ENCODE measurements at places on chromosomes 7 and 10.

- peak; percentile 49 for DNase-seq
Observed at GRCh38 chr7:76318488-76319353, 16.2 kb downstream of the HSPB1 start.

- DNase-seq = no peak
Observed at GRCh38 chr10:5906651-5907050, 16.6 kb downstream of the FBH1 start.

DNA sequence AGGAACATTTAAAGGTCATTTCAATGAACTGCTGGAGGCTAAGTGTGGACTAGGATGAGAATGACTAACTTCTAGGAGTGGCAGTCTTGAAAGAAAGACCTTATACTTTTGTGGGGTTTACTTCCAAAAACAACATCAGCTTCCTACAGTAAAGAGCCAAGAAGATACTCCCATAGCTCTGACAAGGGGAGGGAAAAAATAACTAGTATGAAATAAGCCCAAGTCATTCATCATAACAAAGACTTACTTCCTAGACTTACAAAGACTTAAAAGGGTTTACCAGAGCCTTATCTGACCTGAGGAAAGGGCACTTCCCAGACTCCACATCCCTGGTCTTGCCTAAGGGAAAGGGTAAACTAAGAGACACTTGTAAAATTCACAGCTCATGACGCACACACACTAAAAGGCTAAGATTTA is 31.7 kb downstream of the ARHGAP12 start:
- DNase-seq = no peak

DNA sequence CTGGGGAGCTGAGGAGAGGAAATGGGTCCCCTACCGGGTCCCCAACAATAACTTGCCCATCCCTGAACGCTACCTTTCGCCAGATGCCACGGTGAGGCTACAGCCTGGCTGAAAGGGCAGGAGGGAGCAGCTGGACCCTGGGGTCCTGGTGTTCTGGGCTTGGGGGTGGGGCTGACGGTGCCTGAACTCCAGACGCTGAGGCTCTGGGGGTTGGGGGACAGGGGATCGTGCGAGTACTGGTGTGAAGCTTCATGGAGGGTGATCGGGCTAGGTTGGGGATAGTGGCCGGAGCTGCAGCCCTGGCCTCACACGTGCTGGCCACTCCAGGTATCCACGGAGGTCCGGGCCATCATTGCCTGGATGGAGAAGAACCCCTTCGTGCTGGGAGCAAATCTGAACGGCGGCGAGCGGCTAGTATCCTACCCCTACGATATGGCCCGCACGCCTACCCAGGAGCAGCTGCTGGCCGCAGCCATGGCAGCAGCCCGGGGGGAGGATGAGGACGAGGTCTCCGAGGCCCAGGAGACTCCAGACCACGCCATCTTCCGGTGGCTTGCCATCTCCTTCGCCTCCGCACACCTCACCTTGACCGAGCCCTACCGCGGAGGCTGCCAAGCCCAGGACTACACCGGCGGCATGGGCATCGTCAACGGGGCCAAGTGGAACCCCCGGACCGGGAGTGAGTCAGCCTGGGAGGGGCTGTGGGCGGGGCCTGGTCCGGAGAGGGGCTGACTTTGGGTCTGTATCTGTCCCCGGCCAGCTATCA is 8.3 kb downstream of the AEBP1 start:
- DNase-seq = peak; percentile 50

GRCh38 chr7:148672041-148672440 is 26.7 kb upstream of the CUL1 start:
- no peak for DNase-seq

- DNase-seq = no peak
Observed at GRCh38 chr10:24363070-24363469, 154.1 kb downstream of the KIAA1217 start.

DNA sequence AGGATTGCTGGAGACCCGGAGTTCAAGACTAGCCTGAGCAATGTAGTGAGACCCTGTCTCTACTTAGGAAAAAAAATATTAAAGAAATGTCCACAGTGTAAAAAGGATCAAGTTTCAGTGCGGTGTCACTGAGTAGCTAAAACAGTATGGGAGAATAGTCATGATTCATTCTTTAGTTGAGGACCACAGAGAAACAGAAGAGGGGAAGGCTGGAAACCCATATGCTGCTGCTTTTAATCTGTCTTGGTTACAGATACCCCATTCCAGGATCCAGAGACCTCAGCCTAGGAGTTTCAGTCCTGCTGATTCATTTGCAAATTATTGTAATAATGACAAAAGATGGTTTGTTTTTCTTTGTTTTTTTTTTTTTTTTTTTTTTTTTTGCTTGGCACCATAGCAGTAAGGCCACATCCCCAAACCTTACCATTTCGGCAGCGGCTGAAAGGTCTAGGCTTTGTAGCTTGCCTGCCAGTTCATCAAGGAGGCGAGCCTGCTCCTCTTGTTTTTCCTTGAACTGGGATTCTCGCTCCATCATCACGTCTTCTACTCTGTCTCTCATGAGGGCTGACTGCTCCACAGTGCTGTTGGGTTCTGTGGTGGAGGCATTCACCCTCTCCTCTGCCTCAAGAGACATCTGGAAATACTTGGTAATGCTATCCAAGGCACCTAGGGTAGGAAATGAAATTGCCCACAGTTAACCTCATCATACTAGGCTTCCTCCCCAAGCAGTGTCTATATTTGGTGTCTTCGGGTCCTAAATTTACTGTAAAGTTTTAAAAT is 44.2 kb downstream of the DLD start:
- no peak for DNase-seq

GRCh38 chr10:133379152-133379800 is at the start of gene PAOX:
TSS of gene PAOX (plus strand) at chr10:133379262. CDS start at chr10:133379317, 55 bp downstream.
- no peak for DNase-seq

GRCh38 chr10:68997211-68997610 is 8.6 kb downstream of the KIFBP start:
- DNase-seq = no peak

- DNase-seq = no peak
Observed at GRCh38 chr7:34135924-34136323, 230.6 kb downstream of the BMPER start.

GRCh38 chr7:128137181-128137580 is 103.9 kb upstream of the LEP start:
- DNase-seq = no peak

GRCh38 chr7:56046721-56047445 is 4.4 kb downstream of the PSPH start:
- DNase-seq = no peak

- DNase-seq = no peak
Observed at GRCh38 chr7:34839645-34840044, 181.6 kb downstream of the NPSR1 start.

- DNase-seq = no peak
Observed at GRCh38 chr7:128790315-128791041, 1.3 kb upstream of the CCDC136 start.

- no peak for DNase-seq
Observed at GRCh38 chr10:121076776-121077715, 225.9 kb downstream of the WDR11 start.

DNA sequence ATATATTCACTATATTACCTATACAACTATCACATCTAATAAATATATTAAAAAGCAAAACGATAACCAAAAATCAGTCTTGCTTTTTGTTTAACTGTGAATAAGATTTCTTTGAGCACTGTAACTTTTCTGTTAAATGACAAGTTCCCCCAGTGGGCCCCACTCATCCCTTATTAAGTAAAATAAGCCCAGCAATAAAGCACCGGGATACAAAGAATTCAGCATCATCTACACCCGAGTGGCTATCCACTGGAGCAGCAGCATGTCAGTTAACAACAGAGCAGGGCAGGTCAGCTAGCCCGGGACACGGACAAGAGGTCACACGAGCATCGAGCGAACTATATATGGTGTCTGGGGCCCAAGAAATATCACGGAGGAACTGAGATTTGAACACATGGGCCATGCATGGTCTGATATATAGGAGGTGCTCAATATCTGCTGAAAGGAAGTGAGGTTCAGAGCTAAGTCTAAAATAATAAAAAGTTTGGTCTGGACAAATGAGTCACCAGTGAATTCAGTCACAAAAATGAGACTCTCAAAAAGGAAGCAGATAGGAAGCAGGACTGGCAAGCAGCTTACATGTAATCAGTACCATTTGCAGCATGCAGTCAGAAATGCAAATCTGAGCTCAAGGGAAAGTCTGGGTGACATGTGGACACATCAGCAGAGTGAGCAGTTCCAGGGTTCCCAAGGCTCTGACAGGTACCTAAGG is 4.1 kb downstream of the ERCC6 start:
- no peak for DNase-seq

DNA sequence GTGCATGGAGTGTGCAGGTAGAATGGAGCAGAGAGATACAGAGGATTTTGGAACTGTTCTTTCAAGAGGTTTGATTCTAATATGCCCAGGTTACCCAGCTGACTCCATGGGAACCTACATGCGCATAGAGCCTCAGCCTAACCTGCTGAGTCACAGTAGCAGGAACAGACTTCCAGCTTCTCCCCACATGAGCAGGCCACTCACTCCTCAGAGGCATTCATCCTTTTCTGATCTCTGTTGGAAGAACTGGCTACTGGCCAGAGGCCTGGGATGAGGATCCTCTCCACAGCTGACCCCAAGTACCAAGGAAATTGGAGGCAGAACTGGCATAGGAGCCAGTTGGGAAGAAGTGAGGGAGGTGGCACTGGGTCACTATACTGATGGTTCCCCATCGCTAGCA is 17.9 kb upstream of the CCSER2 start:
- DNase-seq = no peak

- DNase-seq = no peak
Observed at GRCh38 chr7:145989469-145989868, 127.1 kb upstream of the CNTNAP2 start.

DNA sequence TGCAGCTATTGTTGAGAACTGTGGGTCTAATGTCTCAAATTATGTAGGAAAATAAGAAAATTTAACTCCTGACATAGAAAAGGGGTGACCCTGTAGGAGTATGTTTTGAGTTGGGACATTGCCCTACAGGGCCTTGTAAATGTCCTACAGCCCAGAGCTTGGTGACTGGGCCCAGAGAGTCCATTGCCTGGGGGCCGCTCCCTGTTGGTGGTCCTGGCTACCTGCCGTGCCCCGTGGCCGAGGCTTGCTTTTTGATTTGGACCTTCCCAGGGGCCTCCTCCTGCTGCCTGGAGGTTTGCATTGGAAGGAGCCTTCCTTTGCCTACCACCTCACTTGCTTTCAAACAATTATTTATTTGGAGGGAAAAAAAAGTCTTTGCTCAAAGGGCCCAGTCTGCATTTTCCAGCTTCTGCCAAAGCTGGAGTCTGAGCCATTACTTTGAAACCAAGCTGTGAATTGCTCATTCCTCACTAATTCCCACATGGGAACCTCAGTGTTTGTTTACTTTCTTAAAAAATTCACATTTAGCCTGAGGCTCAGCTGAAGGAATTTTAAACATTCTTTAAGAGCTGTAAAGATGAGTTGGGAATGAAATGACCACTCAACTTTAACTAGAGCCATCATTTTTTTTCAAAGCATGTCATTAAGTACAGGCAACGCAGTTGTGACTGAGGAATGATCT is 355.0 kb downstream of the GLRX3 start:
- no peak for DNase-seq

DNA sequence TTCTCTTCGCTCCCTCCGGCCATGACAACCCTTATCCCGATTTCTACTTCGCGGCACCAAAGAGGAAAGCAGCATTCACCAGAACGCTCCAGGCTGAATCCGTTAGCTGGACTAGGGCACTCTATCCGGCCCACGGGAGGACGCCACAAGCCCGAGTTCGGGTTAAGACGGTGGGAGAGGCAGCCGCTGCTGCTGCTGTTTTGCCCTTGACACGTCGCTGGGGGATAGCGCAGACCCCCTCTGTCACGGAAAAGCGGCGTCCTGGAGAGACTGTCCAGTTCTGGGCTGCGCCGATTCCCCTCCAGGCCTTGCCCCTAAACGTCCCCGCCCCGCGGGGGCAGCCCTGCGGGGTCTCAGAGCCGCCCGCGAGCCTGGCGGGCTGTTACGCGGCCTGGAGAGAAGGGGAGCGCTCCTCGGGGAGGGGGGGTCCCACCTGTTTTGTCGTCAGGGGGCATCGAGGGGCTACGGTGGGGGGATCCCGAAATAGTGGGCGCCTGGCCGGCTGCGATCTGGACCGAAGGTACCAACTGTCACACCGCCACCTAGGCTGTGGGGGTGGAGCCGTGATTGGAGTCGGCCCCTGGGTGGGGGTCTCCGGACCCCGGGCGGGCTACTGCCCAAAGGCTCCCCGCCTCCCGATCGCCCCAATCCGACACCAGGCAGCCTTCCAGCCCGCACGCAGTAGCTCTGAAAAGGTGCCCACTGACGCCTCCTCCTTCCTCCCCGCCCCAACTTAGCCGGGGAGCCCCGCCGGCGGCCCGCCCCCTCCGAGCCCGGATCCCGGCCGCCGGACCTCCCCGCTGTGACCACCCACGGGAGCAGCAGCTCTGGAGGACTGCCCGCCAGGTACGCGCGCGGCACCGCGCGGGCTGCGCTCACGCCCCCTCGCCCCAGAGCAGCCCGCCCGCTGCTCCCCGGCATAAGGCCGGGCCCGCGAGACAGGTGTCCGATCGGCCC is 772 bp downstream of the SGMS1 start:
- no peak for DNase-seq

DNA sequence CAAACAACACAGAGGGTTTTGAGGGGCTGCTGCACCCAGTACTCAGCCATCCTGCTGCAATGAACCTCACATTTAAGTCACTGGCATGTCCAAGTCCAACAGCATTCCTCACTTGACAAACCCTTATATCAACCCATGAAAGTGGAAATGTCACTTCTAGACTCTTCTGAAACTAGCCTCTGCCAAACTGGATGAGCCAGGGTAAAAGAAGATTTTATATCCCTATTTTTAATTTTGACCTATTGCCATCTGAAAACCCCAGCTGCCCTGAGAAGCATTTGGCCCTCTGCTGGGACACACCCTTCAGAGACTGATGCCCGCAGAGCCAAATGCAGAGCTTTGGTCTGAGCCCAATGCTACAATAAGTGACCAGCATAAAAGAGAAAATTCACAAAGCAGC is 201.1 kb downstream of the ANK3 start:
- DNase-seq = no peak

DNA sequence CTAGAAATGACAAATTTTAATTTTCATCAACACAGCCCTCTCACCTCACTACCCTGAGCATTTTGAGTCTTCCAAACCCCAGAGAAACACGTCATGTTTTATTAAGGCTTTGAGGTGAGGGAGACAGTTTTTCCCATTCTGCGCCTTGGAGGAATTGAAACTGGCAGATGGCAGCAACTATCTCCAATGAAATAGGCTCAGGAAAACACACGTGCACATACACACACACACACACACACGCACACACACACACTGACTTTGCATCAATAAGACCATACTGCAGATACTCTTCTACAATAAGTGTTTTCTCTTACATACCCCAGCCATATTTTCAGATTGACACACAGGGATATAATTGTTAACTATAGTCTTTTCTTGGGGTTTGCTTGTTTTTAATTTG is 3.2 kb upstream of the SFTPA2 start:
- DNase-seq = no peak

- no peak for DNase-seq
Observed at GRCh38 chr7:33806298-33807154, 98.8 kb upstream of the BMPER start.

- no peak for DNase-seq
Observed at GRCh38 chr10:71493741-71494140, 97.0 kb downstream of the CDH23 start.
